ENCODE measurements at places on chromosomes 4 and X.

GRCh38 chrX:44036336-44036735 is 63.1 kb upstream of the NDP start:
- no peak for DNase-seq

DNA sequence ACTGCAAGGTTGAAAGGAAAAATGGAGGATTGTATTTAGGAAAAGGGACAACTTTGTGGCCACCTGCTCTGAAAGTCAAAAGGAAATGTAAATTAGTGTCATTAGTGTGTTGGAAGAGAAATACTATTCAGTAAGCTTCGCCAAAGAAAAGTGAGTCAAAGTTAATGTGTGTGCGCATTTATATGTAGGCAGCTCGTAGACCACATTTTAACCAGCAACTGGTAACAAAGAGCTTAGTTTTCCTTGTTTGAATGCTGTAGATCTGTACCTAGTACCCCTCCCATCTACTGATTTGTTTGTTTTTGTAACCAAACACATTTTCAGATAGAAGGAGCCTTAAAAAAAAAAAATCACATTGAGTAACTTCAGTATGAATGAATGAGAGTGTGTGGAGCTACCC is 69.3 kb downstream of the GPAT3 start:
- no peak for DNase-seq

- no peak for DNase-seq
Measured at GRCh38 chr4:82489987-82490386, 59.6 kb downstream of the ENOPH1 start.

- no peak for DNase-seq
Measured at GRCh38 chr4:23269566-23269965, 576.8 kb downstream of the GBA3 start.

DNA sequence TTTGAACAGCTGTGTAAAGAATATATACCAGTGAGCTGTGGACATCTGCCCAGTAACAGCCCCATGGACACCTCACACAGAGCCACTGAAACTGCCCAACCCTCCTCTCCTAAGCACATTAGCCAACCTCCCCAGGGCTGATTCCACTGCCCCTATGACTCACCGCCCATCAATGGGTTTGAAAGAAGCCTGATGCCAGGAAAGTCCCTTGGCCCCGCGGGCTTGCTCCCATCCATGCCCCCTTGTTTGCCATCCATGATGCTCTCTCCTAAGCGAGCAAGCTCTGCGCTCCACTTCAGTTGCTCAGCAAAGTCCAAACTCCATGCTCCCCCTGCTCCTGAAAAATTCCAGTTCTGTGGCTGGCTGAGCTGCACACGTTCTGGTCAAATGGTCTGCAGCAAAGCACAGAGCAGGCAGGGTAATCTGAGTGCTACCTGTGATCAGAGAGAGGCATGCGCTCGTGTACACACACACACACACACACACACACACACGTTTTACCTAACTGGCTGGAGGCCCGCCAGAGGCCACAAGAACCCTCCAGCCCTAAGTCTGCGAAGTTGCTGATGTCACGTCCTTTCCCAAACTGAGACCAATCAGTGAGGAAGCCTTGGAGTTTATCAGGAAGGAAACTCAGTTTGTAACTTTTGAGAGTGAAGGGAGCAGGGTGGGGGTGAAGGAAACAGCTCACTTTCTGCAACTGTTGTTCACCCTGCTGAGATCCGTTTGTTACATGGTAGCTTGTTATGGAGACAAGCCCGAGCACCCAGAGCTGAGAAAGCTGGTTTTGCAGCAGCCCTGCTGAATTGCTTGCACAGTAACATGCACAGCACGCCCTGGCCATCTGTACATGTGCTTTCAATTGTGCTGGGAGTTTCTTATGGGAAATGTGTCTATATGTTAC is at the start of gene ASB9:
ASB9 (minus strand) TSS at position 466 of the 904 bp plus-strand sequence; CDS start at position 257, 209 bp downstream.
- no peak for DNase-seq

DNA sequence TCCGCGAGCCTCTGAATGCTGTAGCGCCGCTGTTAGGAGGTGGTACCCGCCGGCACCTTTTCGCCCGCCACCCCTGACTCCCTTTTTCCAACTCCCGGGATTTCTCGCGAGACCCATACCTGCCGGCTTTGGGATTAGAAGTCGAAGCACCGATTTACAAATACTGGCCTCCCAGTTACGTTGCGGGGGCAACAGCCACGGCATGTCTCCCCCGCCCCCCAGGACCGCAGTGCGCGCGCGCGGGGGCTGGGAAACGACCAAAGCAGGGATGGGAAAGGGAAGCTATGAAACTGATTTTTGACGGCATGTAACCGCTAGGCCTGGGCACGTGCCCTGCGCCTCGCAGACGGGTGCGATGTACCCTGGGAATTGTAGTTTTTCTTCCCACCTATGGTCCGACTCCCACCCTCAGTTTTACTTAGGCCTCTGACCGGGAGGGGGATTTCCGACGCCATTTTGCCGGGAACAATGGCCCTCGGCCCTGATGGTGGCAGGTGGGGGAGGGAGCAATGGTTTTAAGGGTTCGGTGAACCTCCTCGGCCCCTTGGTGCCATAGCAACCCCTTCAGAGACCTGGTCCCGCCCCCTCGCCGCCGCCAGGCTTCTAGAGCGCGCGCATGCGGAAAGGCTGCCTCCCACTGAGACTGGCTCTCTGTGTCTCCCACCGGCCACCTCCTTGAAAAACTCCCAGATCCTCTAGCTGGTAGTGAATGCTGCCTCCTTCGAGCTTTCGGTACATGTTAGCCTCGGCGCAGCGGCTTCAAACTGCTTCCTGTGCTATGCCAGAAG is 772 bp upstream of the WNK3 start:
- peak; percentile 57 for DNase-seq

GRCh38 chr4:186819342-186820086 is 95.9 kb upstream of the FAT1 start:
- no peak for DNase-seq

GRCh38 chr4:17550549-17550948 is 26.4 kb upstream of the LAP3 start:
- no peak for DNase-seq

- DNase-seq: no peak
Measured at GRCh38 chr4:162700358-162700757, 466.3 kb downstream of the NAF1 start.

DNA sequence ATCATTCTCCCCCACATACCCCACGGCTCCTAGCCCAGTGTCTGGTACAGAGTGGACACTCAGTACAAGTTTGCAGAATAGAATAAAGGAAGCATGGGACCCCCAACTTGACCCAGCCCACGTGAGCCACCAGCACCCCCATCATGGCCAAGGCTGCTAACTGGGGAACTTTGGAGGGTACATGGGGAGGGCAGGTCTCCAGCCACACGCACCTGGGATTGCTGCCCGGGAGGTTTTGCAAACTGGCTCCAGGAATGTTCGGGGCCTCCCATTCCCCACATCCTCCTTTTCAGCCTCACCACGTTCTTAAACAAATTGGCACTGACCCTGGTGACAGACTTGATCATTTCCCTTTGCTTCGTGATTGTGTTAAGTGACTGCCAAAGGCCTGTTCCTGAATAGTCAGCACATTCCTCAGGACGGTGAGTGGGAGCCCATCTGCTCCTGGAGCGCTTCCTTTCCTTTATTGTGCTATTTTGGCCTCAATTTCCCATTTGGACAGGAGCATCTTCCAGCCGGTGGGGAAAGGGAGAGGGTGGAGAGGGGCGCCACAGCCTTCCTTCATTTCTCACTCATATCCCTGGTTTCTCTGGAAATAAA is 18.7 kb upstream of the XPNPEP2 start:
- DNase-seq: no peak

- DNase-seq: no peak
Measured at GRCh38 chr4:135365065-135365464, 1163.5 kb upstream of the PABPC4L start.

DNA sequence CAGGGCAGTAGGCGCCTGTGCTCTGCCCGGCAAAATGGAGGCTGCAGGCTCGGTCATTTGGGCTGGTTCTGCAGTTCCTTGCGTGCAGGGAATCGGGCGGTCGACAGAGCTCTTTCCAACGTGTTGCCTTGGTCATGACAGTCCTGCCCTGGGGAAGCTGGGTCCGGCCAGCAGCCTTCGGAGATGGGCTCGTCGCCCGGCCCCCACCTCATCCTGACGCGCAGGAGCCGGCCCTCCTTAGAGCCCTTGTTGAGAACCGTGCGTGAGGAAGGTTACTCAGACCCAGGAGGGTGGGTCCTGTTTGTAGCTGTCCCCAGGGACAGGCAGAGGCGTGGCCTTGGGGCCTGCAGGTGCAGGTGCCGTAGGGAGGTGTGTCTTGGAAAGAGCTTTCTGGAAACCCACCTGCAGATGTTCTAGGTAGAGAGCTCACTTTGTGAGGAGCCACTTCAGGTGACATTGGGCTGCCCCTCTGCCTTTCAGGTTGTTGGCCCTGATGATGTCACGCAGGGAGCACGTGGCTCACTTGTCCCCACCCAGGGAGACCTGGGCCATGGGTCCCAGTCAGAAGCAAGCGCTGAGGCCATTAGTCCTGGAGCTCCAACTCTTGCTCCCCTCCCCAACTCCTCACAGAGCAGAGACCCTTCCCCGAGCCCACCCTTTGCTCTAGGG is 15.2 kb upstream of the HGFAC start:
- peak; percentile 27 for DNase-seq

DNA sequence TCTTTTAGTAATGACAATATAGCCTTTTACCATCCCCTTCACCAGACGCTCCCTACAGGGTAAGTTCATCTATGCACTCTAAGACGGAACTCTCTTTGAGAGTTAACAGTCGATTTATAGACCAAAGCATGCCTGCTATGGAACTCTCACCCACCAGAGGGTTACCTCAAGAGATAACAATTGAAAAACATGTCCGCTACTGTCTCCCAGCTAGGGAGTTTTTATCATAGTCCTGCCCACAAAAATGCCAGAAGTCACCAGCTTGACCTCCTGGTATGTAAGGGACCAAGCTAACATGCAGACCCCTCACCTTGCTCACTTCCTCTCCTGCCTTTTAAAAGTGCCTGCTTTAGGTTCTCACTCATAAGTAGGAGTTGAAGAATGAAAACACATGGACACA is 16.7 kb upstream of the YTHDC1 start:
- no peak for DNase-seq

GRCh38 chr4:141473952-141474351 is 162.4 kb upstream of the IL15 start:
- DNase-seq: no peak

GRCh38 chrX:15718283-15718970 is 19.6 kb upstream of the CA5B start:
- no peak for DNase-seq

DNA sequence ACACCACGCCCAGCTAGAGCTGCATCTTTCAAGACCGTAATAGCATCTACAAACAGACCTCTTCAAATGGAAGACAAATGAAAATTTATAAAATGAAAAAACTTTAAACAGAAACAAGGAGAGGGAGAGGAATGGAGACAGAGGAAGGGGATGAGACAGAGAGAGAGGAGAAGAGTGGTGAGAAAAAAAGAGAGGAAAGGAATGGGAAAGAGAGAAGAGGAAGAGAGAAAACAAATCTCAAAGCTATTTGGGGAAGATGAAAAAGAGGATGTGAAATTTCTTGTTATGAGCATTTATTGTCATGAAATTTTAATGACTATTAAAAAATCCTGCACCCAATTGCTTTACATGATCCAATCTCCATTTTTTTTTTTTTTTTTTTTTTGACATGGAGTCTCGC is 726.9 kb downstream of the GRID2 start:
- DNase-seq: no peak

GRCh38 chrX:12974305-12974795 is 560 bp upstream of the TMSB4X start:
- DNase-seq: no peak

DNA sequence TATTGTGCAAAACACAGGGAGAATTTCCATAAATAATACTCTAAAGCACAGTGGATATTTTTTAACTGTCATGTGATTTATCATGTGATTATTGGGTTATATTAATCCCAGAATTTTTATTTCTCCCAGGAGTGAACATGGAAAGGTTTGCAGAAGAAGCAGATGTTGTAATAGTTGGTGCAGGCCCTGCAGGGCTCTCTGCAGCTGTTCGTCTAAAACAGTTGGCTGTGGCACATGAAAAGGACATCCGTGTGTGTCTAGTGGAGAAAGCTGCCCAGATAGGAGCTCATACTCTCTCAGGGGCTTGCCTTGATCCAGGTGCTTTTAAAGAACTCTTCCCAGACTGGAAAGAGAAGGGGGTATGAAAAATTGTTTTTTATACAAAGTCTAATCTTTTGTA is 10.0 kb downstream of the ETFDH start:
- no peak for DNase-seq

- DNase-seq: no peak
Measured at GRCh38 chrX:103571121-103571520, 14.2 kb upstream of the TCEAL4 start.

DNA sequence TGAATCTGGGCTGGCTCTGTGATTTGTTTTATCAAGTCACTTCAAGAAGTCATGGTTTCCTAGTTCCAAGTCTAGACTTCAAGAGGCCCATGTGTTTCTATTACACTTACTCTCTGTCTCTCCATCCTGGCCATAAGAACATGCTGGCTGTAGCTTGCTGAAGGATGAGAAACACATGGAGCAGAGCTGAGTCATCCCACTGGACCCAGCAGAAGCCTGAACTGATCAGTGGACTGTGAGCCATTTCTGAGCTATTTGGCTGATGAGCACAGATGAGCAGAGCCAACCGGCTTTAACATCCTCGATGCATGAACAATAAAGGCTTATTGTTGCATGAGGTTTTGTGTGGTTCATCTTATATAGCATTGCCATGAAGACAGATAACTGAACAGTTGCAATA is 290.6 kb upstream of the BOD1L1 start:
- no peak for DNase-seq

GRCh38 chr4:86946868-86947500 is 12.2 kb downstream of the AFF1 start:
- no peak for DNase-seq

GRCh38 chrX:18543738-18544137 is 118.3 kb downstream of the CDKL5 start:
- no peak for DNase-seq

- DNase-seq: no peak
Measured at GRCh38 chr4:180253419-180253818, 1989.8 kb upstream of the TENM3 start.

GRCh38 chrX:17031827-17032226 is 85.4 kb downstream of the REPS2 start:
- no peak for DNase-seq

GRCh38 chrX:56813318-56813837 is 84.3 kb downstream of the NBDY start:
- DNase-seq: no peak

- DNase-seq: no peak
Measured at GRCh38 chrX:55638933-55639332, 15.7 kb downstream of the FOXR2 start.

- DNase-seq: no peak
Measured at GRCh38 chrX:641671-642435, 11.3 kb downstream of the SHOX start.

Data from NCI-H1436 treated with DMSO at 0.1 percent for 48 hours (cell line).